A549 (cell line): ENCODE measurements at places on chromosomes 4 and X. TPM values are rescaled to one million over a fixed set of nuclear protein-coding genes. Genes with fewer than 3 reads are reported as not detected.
A peak's percentile ranks its signal among the peaks of the same experiment; 100 is the strongest.

- DNase-seq, result peak; percentile 12
Measured at GRCh38 chr4:4386296-4386735, 586 bp upstream of the NSG1 start.

GRCh38 chr4:184368290-184368689 lies 106.1 kb downstream of the IRF2 start:
- no peak for DNase-seq

- DNase-seq, result no peak
Measured at GRCh38 chr4:181416966-181417365, 826.2 kb upstream of the TENM3 start.

GRCh38 chr4:26298198-26298947 lies 22.4 kb upstream of the RBPJ start:
- DNase-seq, result no peak

DNA sequence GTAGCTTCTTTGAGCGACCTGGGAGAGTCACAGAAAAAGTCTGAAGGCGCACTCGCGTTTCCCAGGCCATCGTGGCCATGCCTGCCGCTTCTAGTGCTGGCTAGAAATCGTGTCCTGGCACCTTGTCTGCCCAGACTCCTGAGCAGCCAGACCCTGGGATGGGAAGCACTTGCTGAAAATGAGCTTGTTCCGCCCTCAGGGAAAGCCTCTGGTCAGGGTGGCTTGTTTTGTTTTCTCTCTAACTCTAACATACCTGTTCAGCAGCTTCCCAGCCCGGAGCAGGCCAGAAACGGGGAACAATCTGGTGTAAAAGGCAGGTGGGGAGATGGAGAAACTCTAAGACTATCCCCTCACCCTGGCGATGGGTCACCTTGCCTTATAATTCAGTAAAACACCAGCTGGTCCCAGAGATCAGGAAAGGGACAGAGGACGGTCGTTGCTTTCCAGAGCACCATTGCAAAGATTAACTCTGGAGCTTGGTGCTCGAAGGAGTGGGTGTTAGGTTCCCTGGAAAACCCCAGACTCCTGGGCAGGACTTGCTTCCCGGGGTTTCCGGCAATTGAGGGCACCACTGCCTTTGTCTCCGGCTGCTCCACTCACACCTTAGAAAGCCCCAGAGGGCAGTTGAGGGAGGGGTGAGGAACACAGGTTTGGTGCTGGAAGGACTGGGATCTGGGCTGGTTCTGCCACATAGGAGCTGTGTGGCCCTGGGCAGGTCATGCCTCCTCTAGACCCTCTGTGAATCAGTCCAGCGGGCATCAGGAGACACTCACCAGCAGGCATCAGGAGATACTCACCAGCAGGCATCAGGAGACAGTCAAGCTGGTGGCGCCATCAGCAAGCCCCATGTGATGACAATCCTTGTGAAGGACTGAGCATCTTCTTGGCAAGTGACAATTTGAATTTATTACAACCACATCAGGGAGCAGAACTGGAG lies 4.5 kb upstream of the SH3TC1 start:
- no peak for DNase-seq

CCSER1 gene
- polyA plus RNA-seq, result not detected in 3 replicates

LINC00632 gene
- 2.1 to 2.7 TPM (median 2.3 TPM) in 3 replicates for polyA plus RNA-seq

DNA sequence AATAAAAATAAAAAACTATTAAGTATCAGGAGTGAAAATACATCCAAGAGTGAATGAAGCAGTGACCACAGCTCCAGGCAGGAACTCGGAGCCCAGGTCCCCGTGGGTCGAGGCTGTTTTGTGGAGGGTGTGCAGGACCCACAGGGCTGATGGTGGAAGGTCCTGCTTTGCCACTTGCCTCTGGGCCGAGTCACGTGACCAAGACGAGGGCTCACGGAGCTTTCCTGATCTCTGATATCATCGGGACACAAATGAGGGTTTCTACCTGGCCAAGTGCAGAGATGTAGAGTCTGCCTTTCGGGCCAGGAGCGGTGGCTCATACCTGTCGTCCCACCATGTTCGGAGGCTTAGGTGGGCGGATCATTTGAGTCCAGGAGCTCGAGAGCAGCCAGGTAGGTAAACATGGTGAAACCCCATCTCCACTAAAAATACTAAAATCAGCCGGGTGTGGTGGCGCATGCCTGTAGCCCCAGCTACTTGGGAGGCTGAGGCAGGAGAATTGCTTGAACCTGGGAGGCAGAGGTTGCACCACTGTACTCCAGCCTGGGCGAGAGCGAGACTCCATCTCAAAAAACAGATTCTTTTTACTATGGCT lies 7.2 kb downstream of the SLC25A6 start:
- no peak for DNase-seq

GRCh38 chrX:17802756-17803155 lies 58.3 kb downstream of the RAI2 start:
- peak; percentile 7 for DNase-seq

DNA sequence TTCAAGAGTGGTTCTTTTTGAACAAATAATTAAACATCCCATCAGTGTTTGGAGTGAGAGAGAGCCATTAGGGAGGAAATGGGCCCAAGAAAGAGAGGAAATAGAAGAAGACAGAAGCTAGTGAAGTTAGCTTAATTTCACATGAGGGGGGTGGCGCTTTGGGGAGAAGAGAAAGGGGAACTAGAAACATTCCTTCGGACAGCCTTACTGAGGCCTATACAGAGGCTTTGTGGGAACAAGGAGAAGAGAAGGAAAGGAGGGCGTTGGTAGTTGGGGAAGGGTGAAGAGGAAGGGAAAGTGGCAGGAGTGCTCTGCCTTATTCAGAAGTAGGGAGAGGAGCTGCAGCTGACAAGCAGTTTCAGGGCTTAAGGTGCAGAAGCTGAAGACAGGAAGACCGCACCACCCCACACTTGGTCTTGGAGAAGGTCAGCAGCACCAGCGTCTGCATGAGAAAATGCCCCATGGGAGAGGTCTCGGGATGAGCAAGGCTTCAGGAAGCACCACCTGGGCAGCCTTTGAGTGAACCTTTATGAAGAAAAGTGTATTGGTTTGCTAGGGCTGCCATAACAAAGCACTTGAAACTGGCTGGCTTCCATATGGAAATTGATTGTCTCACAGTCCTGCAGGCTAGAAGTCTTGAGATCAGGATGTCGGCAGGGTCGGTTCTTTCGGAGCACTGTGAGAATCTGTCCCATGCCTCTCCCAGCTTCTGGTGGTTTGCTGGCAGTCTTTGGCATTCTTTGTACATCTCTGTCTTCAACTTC lies 85.1 kb downstream of the KIT start:
- DNase-seq, result no peak

GRCh38 chr4:26763063-26763462 lies 97.6 kb upstream of the STIM2 start:
- no peak for DNase-seq

- DNase-seq, result no peak
Measured at GRCh38 chr4:4693258-4693657, 151.4 kb upstream of the STX18 start.

- peak; percentile 31 for DNase-seq
Measured at GRCh38 chr4:169251291-169252235, 19.2 kb downstream of the SH3RF1 start.

SPIN4 gene
- polyA plus RNA-seq, result 8.1 to 9.2 TPM (median 8.8 TPM) in 3 replicates

COL25A1 gene
- polyA plus RNA-seq, result not detected in 3 replicates

GRCh38 chrX:23115651-23116050 lies 115.9 kb downstream of the DDX53 start:
- no peak for DNase-seq

CT45A5 gene
- polyA plus RNA-seq, result not detected in 3 replicates

- no peak for DNase-seq
Measured at GRCh38 chr4:55125087-55125721, at the start of gene KDR. KDR (minus strand) TSS chr4:55125595; CDS start chr4:55125293, 302 bp downstream.

TMEM31 gene
- not detected in 3 replicates for polyA plus RNA-seq

DNA sequence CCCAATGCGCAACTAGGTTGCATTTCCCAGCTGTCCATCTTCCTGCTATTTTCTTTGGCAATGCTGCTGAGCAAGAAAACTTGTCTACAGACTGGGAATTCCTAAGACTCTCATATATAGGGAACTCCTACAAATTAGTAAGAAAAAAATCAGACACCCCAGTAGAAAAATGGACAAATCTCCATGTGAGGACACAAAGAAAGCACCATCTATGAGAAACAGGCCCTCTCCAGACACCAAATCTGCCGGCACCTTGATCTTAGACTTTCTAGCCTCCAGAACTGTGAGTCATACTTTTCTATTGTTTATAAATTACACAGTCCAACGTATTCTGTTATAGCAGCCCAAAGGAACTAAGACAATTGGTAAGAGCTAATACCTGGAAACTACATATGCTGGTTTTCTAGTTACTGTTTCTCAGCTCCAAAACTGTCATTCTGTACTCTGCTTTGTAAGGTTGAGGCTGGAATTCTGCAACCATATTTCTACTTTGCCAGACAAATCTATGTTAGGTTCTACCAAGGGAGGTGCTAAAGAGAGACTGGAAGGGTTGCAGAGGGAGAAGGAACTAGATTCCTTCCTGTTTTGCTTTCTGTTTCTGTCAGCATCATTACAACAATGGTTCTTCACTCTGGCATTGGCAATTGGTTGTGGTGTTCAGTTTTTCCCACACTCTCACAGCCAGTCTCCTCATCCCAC lies 35.7 kb upstream of the FAM241A start:
- DNase-seq, result peak; percentile 10

DNA sequence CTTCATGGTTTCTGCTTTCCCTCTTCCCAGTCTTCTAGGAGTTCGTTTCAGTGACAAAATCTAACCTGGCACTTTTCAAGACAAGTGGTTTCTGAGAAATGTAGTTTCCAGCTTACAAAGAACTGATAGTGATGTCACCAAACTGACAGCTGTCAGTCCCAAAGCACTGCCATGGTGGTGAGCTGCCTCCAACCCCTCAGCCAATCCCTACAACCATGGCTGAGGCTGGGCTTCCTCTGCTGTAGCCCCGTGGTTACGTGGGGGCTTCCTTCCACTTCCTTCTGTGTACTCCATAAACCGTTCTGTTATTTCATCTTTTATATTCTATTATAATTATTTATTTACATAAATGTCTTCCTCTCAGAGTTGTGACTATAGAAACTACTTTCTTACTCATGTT lies 198.6 kb upstream of the AGA start:
- DNase-seq, result no peak

FRAS1 gene
- 2.3 to 3.0 TPM (median 2.8 TPM) in 3 replicates for polyA plus RNA-seq

CFI gene
- polyA plus RNA-seq, result 0.76 to 2.6 TPM (median 2.2 TPM) in 3 replicates

GRCh38 chr4:99028187-99028586 lies 32.7 kb downstream of the METAP1 start:
- DNase-seq, result no peak

- no peak for DNase-seq
Measured at GRCh38 chr4:73612032-73612431, 8.2 kb downstream of the RASSF6 start.

DNA sequence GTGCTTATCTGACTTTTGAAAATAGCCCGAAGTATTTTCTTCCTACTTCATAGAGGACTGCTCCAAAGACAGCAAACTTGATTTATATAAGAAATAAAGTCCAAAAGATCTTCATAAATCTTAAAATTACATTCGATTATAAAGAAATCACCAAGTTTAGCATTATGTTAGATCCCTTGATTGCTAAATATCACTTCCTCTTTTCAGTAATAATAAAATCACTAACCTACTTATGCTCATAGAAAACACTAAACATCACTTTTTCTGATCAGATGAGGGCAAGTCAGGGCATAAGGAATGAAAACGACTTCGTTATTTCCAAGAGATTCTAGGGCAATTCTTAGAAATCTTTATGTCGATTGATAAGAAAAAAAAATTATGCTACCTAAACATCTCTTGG lies 32.0 kb downstream of the DYNLT3 start:
- DNase-seq, result no peak

RPS6KA6 gene
- polyA plus RNA-seq, result 4.3 to 5.1 TPM (median 4.6 TPM) in 3 replicates

- DNase-seq, result no peak
Measured at GRCh38 chrX:153495903-153496589, 1.3 kb downstream of the BGN start.

PHEX gene
- 0.28 to 0.33 TPM (median 0.31 TPM) in 3 replicates for polyA plus RNA-seq

WAS gene
- 0.21 to 0.44 TPM (median 0.29 TPM) in 3 replicates for polyA plus RNA-seq

SHOX gene
- polyA plus RNA-seq, result not detected in 3 replicates

STBD1 gene
- 5.0 to 6.4 TPM (median 5.9 TPM) in 3 replicates for polyA plus RNA-seq
